Osteoblast (primary cell): ENCODE measurements at places on chromosomes 11 and 22. TPM values are rescaled to one million over a fixed set of nuclear protein-coding genes. Genes with fewer than 3 reads are reported as not detected.
A peak's percentile ranks its signal among the peaks of the same experiment; 100 is the strongest.

The FXYD6 gene
- not detected in 2 replicates for total RNA-seq

The FBLN1 gene
- 88.3 and 122 TPM in 2 replicates for total RNA-seq

The PDGFB gene
- total RNA-seq: under 0.01 TPM in 1 of 2 replicates, not detected in the other

The PHLDB1 gene
- 86.9 and 96.3 TPM in 2 replicates for total RNA-seq

The ZBTB16 gene
- total RNA-seq: under 0.01 TPM in 1 of 2 replicates, not detected in the other

The SHISAL1 gene
- 52.5 and 57.2 TPM in 2 replicates for total RNA-seq

The MUC6 gene
- total RNA-seq: not detected in 2 replicates

DNA sequence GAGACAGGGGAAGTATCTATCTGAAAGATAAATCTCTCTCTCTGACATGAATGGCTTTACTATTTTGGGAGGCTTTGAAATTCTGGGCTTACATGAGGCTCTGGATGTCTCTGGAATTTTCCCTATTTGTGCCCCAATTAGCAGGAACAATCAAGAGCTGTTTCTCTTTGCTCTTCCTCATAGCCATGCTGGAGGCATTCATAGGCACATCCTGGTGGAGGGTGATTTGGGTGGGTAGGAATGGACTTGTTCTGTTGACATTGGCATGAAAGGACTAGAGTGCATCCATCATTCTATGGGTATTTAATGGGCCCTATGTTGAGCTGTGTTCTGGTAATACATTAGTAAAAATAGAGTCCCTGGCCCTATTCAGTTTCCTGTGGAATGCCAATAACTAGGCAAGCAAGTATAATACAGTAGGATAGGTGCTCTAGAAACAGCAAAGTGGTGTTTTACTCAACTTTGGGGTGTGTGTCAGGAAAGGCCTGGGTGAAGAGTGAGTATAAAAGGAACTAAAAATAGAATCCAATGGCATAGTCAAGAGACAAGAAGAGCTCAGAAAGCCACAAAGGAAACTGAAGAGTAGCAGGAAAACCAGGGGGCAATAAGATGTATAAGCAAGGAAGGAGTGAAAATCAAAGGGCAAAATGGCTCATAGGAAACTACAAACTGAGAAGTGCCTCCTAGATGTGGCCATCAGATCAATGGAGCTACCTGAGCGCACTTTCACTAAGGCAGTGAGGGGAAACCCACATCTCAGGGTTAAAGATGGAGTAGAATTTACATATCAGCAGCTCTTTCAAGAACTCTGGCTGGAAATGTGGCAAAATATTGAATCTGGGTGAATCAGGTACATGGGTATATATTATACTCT, 45.0 kb downstream of the CWC15 start:
- no peak for DNase-seq

DNA sequence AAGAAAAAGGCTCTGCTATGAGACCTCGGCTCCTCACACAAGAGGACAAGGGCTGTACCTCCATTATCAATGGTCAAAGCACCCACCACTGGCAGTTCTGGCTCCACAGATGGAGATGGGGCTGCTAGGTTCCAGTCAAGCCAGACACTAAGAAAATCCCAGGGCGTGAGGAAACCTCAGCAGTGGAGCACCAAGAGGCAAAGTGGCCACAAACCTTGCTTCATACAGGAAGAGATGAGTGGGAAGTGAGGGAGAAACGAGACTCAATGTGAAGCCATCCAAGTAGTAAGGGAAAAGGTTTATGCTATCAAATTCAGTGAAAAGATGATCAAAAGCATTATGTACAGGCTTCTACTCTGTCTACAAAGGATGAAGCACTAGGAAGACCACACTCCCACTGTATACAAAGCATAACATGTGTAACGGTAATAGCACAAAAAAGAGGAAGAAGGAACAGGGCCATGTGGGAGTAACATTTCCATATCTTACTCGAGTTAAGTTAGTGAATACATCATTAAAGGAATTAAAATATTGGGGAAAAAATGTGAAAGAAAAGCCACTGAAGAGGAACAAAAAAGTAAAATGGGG, 27.0 kb downstream of the POLDIP3 start:
- DNase-seq: no peak

- DNase-seq: peak; percentile 83
Observed at GRCh38 chr22:46588279-46589140, 31.7 kb upstream of the GRAMD4 start.

DNA sequence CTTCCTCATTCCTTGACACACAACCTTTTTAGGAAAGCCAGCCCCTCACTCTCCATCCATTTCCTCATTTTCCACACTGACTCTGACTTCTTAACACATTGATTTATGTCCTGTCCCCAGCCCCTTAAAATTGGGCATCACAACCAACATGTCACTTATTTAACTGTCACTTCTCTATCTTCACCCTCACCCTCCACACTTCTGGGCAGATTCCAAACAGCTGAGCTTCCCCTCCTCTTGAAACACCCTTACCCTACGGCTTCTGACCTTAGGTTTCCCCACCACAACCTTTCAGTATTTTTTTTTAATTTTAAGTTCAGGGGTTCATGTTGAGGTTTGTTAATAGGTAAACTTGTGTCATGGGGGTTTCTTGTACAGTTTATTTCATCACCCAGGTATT, 696.3 kb downstream of the DLG2 start:
- DNase-seq: no peak

GRCh38 chr11:128389461-128389976, 197.8 kb downstream of the ETS1 start:
- DNase-seq: no peak
